Motor neuron (in vitro differentiated cells): ENCODE measurements at places on chromosomes 5 and 9.
A peak's percentile ranks its signal among the peaks of the same experiment; 100 is the strongest.

DNA sequence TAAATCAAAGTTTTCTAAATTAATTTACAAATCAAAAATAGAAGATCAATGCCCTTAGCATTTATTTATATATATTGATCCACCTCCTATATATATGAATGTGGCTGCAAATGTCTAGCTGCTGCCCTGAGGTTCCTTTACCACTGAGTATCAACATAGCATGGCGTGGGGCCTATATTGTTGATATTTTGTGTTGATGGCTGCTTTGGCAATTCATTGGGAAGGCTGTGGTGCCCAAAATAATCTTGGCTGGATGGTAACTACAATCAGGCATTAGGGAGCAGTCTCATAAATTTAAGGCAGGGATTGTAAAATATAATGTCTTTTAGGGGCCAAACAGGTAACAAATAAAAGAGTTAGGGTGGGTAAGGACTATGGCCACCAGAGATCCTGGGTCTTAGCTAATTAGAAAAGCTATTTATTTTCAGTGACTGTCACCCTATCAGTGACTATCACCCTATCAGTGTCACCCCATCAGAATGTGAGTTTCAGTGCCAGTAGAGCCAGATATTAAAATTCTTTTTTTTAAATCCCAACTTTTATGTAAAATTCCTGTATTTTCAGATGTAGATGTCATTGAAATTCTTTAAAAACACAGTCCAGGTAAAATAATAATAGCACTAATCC lies 190.7 kb upstream of the PCSK5 start:
- no peak for ATAC-seq

GRCh38 chr9:89442981-89443814 lies 54.7 kb downstream of the SEMA4D start:
- ATAC-seq = peak; percentile 78

- ATAC-seq = no peak
Observed at GRCh38 chr9:14441115-14441514, 127.2 kb upstream of the NFIB start.

DNA sequence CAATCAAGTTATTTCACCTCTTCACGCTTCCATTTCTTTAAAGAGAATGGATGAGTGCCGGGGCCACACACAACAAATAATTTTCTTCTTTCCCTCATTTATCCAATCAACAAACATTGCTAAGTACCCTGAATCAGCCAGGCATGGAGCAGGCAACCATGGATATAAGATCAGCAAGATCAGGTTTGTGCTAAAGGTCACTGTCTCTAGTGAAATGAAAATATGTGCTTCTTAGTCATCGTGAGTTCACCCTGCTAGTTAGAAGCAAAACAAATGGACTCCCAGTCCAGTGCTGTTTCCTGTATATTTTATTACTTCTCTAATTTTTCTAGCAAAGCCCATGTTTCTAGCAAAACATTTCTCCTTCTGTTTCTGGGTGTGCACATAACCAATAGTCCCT lies 629.2 kb downstream of the BNC2 start:
- no peak for ATAC-seq

GRCh38 chr9:132027752-132028663 lies 51.7 kb downstream of the MED27 start:
- ATAC-seq = no peak

DNA sequence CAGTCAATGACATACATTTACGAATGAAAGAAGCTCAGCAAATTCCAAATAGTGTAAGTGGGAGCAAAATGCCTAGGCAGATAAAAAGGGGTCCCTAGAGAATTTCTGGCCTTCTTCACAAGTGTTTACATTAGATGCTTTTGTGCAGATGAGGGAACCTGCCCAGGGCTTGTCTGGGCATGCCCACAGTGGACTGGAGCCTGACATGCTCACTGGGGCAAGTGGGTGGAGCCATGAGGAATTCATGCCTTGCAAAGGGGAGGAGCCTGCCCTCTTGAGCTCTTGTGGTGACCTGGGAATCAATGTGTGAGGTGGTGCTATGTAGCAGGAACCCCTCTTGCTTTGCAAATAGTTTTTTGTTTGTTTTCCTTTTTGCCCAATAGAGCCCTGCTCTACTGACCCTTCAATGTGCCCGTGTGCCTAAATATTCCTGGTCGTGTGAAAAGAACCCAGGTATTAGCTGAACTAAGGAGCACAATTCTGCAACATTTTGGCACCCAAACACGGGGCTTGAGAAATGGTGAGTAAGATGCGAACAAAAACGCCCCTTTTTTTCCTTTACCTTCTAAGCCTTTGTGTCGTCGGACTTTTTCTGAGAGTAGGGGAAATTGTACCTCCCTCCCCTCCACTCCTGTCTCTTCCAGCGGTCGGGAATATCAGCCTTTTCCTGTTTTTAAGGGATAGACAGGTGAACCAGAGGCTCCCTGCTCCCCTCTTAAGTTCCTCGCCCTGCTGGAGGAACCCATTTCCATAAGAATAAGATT lies 433.8 kb upstream of the CDH9 start:
- peak; percentile 97 for ATAC-seq

- ATAC-seq = no peak
Observed at GRCh38 chr9:91489361-91489899, 65.8 kb upstream of the NFIL3 start.

- no peak for ATAC-seq
Observed at GRCh38 chr9:19451240-19452087, 42.7 kb downstream of the ACER2 start.

DNA sequence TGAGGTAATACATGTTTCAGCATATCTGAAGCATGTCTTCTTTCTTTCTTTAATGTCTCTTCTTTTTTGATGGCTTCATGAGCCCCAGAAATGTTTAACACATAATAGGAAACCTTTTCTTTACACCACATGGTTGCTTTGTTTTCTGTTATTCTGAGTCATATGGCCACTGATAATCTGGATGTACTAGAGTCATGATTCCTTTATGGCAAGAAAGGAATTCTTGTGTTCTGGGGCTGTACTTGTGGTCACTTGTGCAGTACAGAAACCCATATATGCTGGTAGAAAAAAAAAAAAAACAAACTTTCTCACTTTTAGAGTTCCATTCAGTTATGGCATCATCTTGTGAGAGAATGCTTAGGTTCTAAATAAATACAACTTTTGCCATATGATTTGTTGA lies 1669.3 kb upstream of the CDH9 start:
- ATAC-seq = no peak

DNA sequence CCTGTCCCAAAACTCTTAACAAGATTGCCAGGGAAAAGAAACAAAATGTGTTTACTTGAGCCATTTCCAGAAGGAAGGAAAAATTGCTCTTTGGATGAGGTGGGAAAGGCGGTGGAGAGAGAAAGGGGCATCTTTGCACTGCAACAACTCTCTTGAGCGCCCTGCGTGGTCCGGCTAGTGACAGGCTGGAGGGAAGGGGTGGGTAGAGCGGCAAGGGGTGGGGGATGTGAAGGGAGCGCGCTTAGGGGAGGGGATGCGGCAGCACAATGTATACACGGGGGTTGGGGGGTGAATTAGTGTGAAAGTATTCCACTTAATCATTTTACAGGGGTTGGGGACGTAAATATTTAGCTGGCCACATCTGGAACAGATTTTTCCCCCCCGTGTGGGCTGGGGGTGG lies 1.3 kb downstream of the FGF10 start:
- ATAC-seq = peak; percentile 36

DNA sequence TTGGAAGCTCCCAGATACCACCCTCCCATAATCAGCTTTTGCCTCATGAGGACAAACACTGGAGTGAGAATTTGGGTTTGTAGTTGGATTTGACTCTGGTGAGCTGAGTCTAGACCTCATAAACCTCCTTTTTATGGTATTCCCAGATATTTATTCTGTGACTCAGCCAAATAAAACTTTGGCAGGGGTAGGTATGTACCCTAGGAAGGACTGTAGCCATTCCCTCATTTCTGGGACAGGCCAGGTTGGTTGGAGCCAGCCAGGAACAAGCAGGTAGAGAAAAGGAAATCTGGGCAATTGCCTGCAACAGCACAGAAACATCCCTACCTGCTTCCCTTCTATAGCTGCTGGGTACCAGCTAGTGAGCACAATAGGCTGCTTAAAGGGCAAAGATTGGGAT lies 19.4 kb downstream of the ENHO start:
- ATAC-seq = no peak
